T-helper 9 cell (primary cell): ENCODE measurements at places on chromosomes 12 and 14.

GRCh38 chr14:34359420-34360117 lies 102.5 kb downstream of the SPTSSA start:
- no peak for DNase-seq

- DNase-seq: peak; percentile 71
Observed at GRCh38 chr12:104215638-104216297, at the start of gene TXNRD1. Gene TXNRD1 (plus strand): TSS chr12:104215779. CDS start chr12:104215803, 24 bp downstream.

- no peak for DNase-seq
Observed at GRCh38 chr14:95346820-95347219, 27.1 kb upstream of the CLMN start.

DNA sequence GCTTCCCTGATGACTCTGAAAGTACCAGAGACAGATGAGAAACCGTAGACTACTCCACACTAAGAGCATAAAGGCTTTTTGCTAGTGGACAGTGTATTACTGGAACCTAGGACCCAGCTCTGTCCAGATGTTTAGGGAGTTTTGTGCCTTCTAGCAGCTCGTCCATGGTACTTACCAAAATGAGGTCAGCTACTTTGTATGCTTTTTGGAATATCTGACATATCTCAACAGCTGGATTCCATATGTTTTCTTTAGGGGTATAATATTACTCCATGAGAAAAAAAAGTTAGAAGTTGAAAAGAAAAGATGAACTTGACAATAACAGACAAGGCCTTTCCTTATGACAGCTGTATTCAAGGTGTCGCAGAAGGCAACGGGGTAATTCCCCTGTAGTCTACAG lies 32.1 kb upstream of the FRMD6 start:
- DNase-seq: no peak

DNA sequence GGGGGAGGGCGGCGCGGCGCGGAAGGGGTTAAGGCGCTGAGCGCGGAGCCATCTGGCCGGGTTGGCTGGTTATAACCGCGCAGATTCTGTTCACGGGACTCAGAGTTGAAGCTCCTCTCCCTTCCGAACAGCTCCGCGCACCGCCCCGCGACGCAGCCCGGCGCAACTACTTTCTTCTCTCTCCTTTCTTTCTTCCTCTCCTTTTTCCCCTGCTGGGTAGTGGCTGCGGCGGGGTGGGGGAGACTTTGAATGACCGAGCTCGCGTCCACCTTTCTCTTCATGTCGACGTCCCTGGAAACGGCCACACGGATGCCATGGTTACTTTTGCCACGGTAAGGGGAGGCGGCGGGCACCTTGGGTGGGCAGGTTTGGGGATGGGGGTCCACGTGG lies at the start of gene NTF3:
NTF3 (plus strand) TSS at position 98 of the 390 bp plus-strand sequence; CDS start at position 315, 217 bp downstream.
- DNase-seq: no peak

- DNase-seq: no peak
Observed at GRCh38 chr12:14948672-14949071, 10.3 kb upstream of the ERP27 start.

DNA sequence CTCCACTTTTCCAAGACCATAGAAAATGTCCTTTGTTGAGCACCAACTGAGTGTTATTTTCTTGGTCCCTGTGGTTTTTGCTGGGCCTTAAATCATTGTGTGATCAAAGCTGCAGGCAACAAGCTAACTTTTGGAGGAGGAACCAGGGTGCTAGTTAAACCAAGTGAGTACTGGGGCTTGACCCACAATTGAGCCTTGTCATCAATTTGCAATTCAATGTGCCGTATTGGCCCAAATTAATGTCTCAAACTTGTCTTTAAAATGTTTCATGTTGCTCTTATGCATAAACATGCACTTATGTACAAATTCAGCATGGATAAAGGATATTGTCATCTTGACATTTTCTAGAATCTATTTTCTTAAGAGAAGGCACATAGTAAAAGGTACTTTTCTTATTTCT lies 62.3 kb downstream of the DAD1 start:
- no peak for DNase-seq

DNA sequence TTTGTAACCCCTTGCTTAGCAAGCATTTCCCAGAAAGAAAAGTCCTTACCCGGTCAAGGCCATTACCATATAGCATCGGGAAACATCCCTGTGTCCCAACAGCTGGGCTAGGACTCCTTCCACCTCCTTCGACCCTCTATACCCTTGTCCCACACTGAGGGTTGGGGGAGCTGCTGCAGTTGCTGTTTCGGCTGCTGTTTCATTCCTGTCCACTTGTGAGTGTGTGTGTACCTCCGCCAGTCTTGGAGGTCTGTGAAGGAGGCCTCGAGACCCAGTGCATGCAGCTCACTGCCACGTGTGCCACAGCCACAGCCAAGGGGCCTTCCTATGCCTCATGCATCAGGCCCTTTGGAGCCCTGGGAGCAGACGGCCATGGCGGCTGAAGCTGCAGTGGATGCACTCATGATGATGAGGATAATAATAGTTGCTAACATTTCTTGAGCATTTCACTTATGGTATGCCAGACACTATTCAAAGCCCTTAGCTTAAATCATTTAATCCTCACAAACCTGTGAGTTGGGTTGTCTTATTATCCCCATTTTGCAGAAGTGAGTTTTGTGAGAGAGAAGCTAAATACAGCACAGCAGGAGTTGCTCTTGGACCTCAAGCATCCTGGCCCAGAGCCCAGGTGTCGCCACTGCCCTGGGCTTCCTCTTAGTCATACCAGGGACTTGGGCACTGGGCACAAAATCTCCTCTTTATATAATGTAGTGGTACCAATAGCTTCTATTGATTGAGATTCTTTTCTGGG lies 156.5 kb downstream of the PRKCH start:
- DNase-seq: no peak

DNA sequence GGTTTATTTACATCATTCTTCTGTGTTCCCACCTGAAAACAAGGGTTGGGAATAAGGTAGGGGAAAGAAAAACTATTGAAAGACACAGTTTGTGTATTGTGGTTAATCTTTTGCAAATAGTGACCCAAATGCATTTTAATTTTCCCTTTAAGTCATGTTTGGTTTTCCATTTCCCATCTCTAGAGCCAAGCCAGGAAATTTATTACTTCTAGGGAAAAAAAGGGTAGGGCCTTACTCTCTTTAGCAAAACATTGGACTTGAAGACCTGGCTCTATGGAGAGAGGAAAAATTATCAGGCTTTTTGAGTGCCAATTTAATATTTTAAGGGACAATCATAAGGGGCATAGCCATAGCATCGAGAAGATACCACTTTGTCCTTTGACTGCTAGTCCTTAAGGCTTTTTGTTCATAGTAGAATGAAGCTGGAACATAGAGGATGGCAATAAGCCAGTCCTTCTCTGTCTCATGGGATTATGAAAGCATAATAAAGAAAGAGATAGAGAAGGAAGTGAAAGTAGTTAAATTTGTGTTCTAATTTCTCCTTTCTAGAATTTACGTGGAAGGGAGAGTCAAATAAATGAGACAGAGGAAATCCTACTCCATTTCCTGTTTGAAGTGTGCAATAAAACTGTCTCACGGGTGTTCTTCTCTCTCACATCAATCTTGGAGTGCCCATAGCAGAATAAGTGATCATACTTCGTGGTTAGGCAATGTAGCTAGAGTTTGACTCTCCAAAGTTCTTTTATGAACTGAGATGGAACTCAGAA lies 50.9 kb upstream of the PPFIA2 start:
- no peak for DNase-seq

DNA sequence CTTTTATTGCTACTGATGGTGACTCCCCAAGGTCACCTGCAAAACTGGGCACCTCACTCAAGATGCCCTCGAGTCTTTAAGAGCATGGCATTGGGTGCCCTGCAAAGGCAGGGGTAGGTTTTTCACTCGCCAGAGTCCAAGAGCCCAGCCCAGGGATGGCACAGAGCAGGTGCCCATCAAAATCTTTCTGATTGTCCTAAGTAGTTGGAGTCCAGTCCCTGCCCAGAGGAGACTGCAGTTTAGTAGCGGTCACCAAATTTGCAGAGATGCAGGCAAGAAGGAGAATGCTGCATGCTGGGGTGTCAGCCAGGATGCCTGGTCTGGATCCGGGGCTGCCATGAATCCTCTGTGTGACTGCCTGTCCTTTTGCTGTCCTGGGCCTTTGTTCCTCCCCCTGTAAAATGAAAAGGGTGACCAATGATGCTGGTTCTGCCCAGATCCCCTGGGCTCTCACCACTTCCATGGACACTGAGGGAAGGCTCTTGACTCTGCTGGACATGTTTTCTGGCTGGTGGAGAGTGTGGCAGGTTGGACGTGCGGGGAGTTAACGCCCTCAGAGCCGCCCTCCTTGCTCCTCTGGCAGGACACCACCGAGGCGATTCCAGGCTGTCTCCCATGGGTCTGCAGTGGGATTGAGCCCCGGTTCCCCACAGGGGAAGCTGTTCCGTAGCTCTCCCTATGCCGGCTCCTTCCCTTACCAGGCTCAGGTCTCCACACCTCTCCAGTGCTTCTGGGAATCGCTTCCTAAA lies 41.3 kb downstream of the DLK1 start:
- no peak for DNase-seq

DNA sequence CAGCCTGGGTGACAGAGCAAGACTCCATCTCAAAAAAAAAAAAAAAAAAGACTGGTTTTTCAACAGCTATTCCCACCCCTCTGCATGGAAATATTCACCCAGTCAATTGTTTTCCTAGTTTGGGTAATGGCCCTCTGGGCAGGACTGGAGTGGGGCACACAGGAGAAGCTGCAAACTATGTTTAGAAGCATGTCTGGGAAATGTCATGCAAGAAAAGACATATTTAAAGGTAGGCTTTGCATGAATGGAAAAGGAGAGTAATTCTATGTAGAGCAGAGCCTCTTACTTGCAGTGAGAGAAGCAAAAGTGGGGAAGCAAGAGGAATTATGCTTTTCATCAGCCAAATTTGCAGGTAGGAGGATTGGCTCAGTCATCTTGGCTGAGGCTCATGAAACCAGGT lies 276.5 kb upstream of the PLEKHG7 start:
- DNase-seq: no peak

DNA sequence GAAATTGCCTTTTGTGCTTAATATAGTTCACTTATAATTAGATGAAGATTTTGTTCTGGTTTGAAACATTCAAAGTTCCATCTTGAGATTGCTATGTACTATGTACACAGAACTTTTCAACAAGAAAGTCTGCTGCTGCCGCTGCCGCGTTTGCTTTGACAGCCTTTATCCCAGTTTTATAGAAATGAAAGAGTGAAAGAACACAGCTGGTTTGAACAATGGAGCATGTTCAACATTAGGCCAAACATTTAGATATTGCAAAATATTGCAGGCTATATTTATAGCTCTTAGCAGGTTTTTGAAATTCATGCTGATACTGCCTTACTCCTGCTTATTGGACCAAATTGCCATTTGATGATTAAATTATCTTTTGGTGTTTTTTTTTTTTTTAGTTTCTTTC lies 299.8 kb upstream of the PRKD1 start:
- DNase-seq: no peak

DNA sequence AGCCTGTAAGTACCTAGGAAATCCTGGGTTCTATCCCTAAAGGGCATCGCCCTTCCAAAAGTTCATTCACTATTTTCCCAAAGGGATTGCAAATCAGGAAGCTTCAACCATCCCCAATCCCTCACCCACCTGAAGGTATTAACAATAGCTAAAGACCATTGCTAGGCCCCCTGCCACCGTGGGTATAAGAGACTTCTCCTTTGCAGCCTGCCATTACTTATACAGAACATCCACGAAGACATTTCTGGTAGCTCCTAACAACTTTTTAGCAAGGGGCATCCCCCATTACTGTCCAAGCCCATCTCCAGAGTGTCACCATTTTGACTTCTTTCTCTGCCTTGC lies 384 bp upstream of the SMUG1 start:
- DNase-seq: no peak

DNA sequence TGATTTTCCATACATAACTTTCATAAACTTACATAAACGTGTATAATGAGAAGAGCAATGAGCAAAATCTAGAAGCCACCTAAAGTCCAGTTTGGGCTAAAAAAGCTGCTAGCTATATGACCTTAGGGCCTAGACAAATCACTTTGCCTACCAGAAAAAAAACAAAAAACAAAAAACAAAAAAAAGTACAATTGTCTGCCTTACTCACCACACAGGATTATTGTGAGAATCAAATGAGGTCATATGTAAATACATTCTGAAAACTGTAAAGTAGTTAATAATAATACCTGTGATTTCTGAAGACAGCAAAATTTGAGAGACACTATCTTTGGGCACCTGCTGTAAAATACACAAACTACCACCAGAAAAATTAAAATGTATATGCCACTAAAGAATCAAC lies 4.2 kb downstream of the ATP2B1 start:
- no peak for DNase-seq

- DNase-seq: no peak
Observed at GRCh38 chr12:31737763-31738162, 8.9 kb upstream of the AMN1 start.

DNA sequence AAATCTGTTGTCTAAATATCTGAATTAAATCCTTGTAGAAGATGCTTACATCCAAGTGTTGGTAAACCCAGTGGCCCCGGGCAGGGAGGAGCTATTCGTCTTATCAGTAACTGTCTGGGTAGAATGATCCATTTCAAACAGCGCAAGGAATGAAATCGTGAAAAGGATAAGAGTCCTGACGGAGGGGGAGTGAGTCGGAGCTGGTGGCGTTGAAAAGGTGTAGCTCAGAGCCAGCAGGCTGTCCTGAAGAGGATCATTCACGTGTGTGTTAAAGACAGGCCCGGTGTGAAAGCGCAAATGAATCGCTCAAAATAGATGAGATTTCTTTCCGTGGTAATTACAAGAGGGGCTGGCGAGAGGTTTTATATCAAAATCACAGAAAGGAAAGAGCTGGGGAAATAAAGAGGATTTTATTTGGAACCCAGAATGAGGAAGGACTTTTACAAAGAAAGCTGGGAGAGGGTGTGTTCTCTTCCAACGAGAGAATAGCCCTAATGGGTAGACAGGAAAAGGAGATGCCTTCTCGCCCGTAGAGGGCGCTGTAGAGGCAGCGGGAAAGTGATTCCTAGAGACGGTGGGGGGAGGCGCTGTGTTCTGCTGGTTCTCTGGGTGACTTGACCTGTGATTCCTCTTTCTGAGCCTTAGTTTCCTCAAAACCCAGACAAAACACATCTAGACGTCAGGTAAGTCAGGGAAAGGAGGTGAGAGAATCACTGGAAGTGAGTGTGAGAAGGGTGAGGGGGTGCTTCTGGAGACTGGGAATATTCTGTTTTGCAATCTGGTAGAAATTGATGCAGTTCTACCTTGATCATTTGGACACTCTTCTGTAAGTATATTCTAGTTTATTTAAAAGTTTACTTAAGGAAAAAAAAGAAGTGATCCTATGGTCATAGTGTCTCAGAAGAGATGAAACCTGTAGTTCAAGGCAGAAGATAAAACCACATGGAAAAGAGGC lies 39.3 kb downstream of the SRRM4 start:
- DNase-seq: no peak

GRCh38 chr12:49553512-49554088 lies 14.3 kb downstream of the MCRS1 start:
- no peak for DNase-seq

GRCh38 chr12:46386360-46386867 lies 13.8 kb upstream of the SLC38A2 start:
- no peak for DNase-seq
